ENCODE measurements at places on chromosomes 7 and 10.
A peak's percentile ranks its signal among the peaks of the same experiment; 100 is the strongest.

GRCh38 chr7:143385891-143386781 lies 5.0 kb downstream of the ZYX start:
- peak; percentile 58 for DNase-seq

DNA sequence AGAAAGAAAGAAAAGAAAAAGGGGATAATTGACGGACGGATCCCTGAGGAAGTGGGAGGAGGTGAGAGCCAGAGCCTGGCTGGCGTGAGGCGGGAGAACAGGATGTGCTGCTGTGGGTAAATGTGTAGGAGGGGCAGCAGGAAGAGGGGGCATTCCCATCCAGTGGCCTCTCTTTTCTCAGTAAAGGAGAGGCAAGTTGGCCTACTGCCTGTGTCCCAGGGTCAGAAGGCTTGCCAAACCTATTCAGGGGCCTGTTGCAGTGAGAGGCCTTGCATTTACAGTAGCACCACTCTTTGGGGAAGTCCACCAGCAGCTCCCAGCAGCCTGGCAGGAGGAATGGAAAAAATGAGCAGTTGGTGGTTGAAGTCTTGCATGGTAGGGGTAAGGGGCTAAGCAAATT lies 26.6 kb upstream of the ASCC1 start:
- no peak for DNase-seq

DNA sequence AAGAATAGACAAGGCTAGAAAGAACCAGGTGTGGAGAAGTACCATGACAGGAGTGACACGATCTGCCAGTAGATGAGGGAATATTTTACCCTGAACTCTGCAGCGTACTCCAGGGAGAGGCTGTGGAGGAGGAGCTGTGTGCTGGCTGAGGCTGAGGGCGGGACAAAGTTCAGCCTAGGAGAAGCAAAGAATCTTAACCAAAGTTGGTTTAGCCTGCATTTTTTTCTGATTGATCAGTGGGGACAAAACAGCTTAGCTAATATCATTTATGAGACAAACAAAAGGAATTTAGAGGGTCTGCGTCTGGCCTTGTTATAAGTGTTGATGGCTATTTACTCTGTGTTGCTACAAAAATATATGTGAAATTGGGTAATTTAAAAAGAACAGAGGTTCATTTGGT lies 5.2 kb upstream of the NPSR1 start:
- no peak for DNase-seq

DNA sequence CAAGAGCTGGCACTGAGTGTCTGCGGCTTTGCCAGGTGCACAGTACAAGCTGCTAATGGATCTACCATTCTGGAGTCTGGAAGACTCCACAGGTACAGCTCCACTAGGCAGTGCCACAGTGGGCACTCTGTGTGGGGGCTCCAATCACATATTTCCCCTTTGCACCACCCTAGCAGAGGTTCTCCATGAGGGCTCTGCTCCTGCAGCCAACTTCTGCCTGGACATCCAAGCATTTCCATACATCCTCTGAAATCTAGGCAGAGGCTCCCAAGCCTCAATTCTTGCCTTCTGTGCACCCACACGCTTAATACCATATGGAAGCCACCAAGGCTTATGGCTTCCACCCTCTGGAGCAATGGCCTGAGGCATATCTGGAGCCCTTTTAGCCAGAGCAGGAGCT lies 29.2 kb downstream of the IQUB start:
- DNase-seq = no peak

- no peak for DNase-seq
These were observed 296.4 kb downstream of the DGKB start for GRCh38 chr7:14606101-14606500.

DNA sequence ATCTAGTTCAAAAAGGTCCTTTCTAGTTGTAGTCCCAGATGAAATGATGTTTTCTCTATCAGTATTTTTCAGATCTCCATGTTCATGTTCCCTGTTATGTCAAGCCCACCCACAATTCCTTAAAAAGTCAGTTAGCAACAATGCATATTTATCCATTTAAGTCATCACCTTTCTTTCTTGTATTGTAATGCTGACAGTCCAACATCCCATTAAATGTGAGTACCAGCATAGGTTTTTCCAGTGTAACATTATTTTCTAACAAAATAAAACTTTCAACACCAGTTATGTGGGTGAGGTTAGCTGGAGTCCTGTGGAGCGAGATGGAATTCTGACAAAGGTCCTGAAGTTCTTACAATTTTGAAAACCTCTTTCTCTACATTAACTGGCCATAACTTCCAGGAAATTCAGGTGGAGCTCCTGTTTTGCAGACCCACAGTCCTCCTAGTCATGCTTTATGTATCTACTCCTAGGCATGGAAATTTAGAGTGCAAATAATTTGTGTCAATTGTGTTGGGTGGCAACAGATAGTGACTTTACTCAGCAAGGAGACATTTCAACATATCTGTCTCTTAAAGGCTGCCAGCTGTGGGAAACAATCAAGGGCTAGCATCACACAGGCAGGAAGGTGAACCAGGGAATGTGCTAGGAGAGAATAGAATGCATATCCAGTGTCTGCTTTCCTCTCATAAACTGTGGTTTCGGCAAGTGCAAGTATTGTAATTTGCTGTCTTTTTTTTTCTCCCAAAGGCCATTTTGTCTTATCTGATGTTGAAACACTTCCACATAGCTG lies 162.6 kb downstream of the MTERF1 start:
- no peak for DNase-seq

DNA sequence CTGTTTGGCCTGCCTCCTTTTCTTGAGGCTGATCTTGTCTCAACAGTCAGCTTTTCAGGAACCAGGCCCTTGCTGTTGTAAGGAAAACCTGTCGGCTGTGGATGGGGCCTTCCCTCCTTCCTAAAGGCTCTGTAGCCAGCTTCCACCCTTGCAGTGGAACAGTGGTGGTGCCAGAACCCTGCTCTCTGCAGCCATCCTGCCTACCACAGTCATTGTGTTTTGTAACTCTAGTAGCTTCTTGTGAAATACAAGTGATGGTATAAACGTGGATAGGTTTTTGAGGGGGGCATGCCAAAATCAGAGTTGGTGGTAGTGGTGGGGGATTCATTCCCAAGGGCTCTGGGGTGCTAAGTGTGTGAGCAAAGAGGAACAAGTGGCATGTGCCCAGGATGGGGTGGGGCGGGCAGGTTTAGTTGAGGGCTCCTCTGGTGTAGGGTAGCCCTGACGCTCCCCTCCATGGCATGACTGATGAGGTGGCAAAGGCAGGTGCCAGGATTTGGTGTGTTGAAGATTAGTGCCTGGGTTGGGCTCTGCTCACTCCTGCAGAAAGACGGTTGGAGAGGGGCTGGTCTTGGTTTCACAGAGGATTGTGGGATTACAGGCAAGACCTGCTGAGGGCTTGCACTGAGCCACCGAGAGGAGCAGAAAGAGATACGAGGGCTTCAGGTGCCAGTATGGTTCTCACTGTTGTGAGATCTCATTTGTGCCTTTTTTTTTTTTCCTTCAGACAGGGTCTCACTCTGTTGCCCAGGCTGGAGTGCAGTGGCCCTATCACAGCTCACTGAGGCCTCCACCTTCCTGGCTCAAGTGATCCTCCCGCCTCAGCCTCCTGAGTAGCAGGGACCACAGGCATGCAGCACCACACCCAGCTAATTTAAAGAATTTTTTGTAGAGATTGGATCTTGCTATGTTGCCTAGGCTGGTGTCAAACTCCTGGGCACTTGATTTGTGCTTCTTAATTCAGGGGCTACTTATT lies 7.4 kb downstream of the TSPAN14 start:
- no peak for DNase-seq
